Stomach (tissue), 19 donors: ENCODE measurements at places on chromosomes 1 and 21. TPM values are rescaled to one million over a fixed set of nuclear protein-coding genes. Genes with fewer than 3 reads are reported as not detected.

The TRNP1 gene
- total RNA-seq, result 35.0 TPM

The SRP9 gene
- 130 TPM for total RNA-seq

The TMEM52 gene
- total RNA-seq, result not detected

The VANGL1 gene
- total RNA-seq, result 7.7 TPM

The AK4 gene
- total RNA-seq, result 74.7 TPM

The TMEM222 gene
- total RNA-seq, result 1.8 TPM

The CR1L gene
- 1.7 TPM for total RNA-seq

The CASP9 gene
- 9.8 TPM for total RNA-seq

The CRYAA gene
- total RNA-seq, result not detected

The SETD4 gene
- 87.5 TPM for total RNA-seq

The AMY1C gene
- not detected for total RNA-seq

The A3GALT2 gene
- total RNA-seq, result not detected

The GUCA2B gene
- not detected for total RNA-seq

The DNALI1 gene
- 4.1 TPM for total RNA-seq

The FCGR2B gene
- 3.6 TPM for total RNA-seq

The KCNE1 gene
- total RNA-seq, result 10.6 TPM

The ANKRD45 gene
- total RNA-seq, result not detected

The CYP2J2 gene
- 1.0 TPM for total RNA-seq

The C1orf122 gene
- 46.7 TPM for total RNA-seq

The DCST1 gene
- not detected for total RNA-seq

The JAM2 gene
- 4.6 TPM for total RNA-seq

The NPHS2 gene
- not detected for total RNA-seq

The MAB21L3 gene
- total RNA-seq, result not detected
